ENCODE measurements at places on chromosomes 1 and 21. TPM values are rescaled to one million over a fixed set of nuclear protein-coding genes. Genes with fewer than 3 reads are reported as not detected.

The ATXN7L2 gene
- total RNA-seq: 3.2 TPM

- no peak overlapping the region for H3K27ac ChIP-seq
- H3K36me3 ChIP-seq: no peaks in the 10 kb centered on the region
- no peak overlapping the region for H3K4me3 ChIP-seq
- no peaks in the 10 kb centered on the region for H3K27me3 ChIP-seq
- peaks cover 10% of the 10 kb centered on the region for H3K4me1 ChIP-seq
Observed at GRCh38 chr1:209383422-209383821, 200.1 kb upstream of the CAMK1G start.

The ACADM gene
- total RNA-seq: 53.5 TPM

DNA sequence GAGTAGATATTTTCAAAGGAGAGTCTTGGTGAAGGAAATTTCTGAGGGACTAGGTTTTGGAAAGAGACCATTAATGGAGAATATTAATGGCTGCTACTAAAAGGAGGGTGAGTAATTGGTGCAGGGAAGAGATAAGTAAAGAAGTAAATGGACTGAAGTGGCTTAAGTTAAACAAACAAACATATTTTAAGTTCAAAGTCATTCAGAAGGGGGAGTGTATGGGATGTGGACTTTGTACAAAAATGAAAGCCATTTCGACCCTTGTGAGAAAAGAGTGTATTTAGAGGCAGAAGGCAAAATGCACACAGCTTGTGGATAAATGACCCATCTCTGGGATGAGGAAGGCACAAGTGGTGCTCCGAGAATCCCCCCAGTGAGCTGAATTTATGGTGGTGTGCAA lies 171.7 kb downstream of the BACH1 start:
- H3K4me3 ChIP-seq: no peak overlapping the region
- DNase-seq: no peak
- H3K4me1 ChIP-seq: peaks cover 6% of the 10 kb centered on the region
- peaks cover 3% of the 10 kb centered on the region for H3K36me3 ChIP-seq
- H3K27ac ChIP-seq: no peak overlapping the region

DNA sequence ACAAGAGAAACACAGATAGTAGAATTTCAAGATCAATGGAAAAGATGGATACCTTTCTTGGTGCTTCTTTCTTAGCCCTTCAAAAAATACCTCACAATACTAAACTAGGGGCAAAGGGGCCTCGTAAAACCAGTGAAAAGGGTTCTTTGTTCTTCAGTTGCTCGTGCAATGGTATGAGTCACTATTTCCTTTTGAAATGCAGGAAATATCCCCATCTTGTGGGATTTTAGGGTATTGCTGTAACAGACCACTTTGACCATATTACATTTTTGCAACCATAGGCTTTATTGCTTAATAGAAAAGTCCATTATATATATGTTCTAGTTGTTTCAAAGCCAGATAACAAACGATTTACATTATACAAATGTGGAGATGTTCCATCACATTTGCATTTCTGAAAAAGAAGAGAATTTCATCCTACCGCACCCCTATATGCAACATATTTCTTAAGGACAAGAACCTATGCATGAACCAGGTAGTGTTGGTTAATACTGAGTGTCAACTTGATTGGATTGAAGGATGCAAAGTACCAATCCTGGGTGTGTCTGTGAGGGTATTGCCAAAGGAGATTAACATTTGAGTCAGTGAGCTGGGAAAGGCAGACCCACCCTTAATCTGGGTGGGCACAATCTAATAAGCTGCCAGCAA lies 88.6 kb upstream of the PKN2 start:
- peaks cover 15% of the 10 kb centered on the region for H3K36me3 ChIP-seq
- no peak for DNase-seq
- no peak overlapping the region for H3K4me3 ChIP-seq
- no peak overlapping the region for H3K27ac ChIP-seq
- H3K4me1 ChIP-seq: no peaks in the 10 kb centered on the region

DNA sequence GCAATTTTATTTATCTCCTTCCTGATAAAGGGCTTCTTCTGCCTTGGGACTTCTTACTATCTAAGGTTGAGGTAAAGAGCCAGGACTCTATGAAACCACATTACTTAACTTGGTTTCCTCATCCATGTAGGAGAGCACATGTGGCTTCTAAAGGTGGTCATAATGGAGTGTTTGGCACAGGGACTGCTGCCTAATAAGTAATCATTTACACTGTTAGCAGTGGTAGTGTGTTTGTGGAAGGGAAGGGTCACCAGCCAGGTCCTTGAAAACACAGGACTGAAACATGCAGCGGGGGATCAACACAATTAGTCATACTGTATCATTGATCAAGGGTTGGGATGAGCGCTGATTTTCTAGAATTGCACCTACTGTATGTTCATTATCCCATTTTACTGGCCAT lies 59.6 kb downstream of the UCK2 start:
- no peak overlapping the region for H3K4me3 ChIP-seq
- peak overlapping the region; percentile 27 for H3K27ac ChIP-seq
- H3K36me3 ChIP-seq: peaks cover 27% of the 10 kb centered on the region
- no peak for DNase-seq

The PLPP3 gene
- total RNA-seq: 33.5 TPM

The CLCA1 gene
- total RNA-seq: not detected

The PLPPR4 gene
- 0.15 TPM for total RNA-seq

The PTGFRN gene
- total RNA-seq: 23.7 TPM

DNA sequence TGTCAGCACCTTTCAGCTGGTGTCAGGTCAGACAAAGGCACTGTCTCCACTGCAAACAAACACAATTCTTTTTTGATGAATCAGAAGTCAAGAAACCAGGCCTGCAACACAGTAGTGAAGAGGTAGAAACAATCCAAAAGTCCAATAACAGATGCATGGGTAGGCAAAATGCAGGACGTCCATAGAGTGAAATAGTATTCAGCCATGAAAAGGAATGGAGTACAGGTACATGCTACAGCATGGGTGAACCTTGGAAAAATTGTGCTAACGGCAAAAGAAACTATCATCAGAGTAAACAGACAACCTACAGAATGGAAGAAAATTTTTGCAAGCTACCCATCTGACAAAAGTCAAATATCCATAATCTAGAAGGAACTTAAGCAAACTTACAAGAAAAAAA lies 26.2 kb upstream of the ZBTB21 start:
- no peak overlapping the region for H3K27ac ChIP-seq
- peaks cover under 1% of the 10 kb centered on the region for H3K27me3 ChIP-seq
- no peak overlapping the region for H3K4me3 ChIP-seq
- no peak for DNase-seq
- peaks cover 4% of the 10 kb centered on the region for H3K4me1 ChIP-seq
- peaks cover 8% of the 10 kb centered on the region for H3K36me3 ChIP-seq

The GJB5 gene
- total RNA-seq: not detected

- H3K4me3 ChIP-seq: no peak overlapping the region
- H3K4me1 ChIP-seq: no peaks in the 10 kb centered on the region
- no peak for DNase-seq
- no peak overlapping the region for H3K27ac ChIP-seq
Observed at GRCh38 chr1:116751146-116751545, 3.1 kb upstream of the CD2 start.

DNA sequence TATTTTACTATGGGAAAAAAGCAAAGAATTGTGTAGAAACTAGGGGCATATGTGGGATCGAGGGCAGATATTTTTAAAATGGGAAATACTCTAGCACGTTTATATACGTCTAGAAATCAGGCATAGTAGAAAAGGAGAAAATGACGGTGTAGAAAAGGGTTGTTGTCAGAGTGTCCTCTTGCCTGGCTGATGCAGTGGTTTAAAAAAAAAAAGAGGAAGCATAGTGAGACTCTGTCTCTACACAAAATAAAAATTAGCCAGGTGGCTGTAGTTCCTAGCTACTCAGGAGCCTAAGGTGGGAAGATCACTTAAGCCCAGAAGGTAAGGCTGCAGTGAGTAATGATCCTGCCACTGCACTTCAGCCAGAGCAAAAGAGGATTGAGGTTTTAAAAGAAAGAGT lies 64.7 kb upstream of the LRRC7 start:
- H3K27ac ChIP-seq: no peak overlapping the region
- no peaks in the 10 kb centered on the region for H3K36me3 ChIP-seq
- no peaks in the 10 kb centered on the region for H3K27me3 ChIP-seq
- H3K4me1 ChIP-seq: no peaks in the 10 kb centered on the region

GRCh38 chr1:200741551-200742207 lies 3.0 kb downstream of the CAMSAP2 start:
- peaks cover 10% of the 10 kb centered on the region for H3K27me3 ChIP-seq
- no peak for DNase-seq
- H3K27ac ChIP-seq: no peak overlapping the region
- peaks cover 7% of the 10 kb centered on the region for H3K36me3 ChIP-seq

The A3GALT2 gene
- total RNA-seq: not detected

- H3K4me1 ChIP-seq: no peaks in the 10 kb centered on the region
- no peak overlapping the region for H3K27ac ChIP-seq
- no peak for DNase-seq
- H3K4me3 ChIP-seq: no peak overlapping the region
Observed at GRCh38 chr1:225259542-225259941, 168.3 kb downstream of the LBR start.

The OR2T2 gene
- not detected for total RNA-seq

The PPCS gene
- total RNA-seq: 32.2 TPM

DNA sequence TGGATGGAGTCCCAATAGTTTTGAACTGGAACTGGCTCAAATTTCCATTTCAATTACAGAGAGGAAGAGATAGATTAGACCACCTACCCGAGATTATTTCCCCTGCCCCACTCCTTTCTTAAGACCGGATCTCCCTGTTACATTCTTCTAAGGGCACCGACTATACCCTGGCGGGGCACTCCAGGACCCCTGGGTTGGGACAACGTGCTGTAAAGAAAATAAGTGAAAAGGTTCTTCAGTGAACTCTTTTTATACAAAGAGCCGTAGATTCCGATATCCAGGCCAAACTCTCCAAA lies 6.7 kb downstream of the NR5A2 start:
- H3K4me3 ChIP-seq: no peak overlapping the region
- H3K4me1 ChIP-seq: peaks cover 12% of the 10 kb centered on the region
- no peak for DNase-seq
- no peak overlapping the region for H3K27ac ChIP-seq
- H3K36me3 ChIP-seq: no peaks in the 10 kb centered on the region
- H3K27me3 ChIP-seq: peaks cover 25% of the 10 kb centered on the region

The PCNX2 gene
- 24.0 TPM for total RNA-seq

The OLFML3 gene
- total RNA-seq: 130 TPM

DNA sequence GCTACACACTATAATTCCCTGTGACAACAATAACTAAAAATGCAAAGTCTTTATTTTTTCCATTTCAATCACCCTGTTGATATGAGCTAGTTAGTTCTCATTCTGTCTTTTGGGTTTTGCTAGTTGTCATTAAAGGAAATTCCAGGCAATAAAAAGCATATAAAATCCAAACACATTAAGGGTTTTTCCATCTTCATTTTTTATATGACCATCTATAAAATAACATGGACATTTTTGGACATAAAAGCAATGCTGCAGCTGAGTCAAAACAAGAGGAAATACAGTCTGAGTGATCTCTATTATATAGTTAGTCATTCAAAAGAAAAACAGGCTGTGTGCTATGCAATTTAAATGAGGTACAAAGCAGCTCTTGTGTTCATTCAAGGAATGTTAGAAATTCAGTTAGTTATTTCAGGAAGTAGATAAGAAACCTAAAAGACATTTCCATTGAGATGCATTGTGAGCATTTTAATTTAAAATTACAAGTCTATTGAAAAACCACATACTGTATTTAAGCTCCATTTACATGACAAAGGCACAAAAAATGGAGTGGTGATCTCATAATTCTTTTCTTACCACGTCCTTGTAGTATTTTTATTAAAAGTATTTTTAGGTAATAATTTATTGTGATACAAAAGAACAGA lies 67.3 kb upstream of the BCL10 start:
- H3K4me1 ChIP-seq: peaks cover 7% of the 10 kb centered on the region
- no peak for DNase-seq
- no peaks in the 10 kb centered on the region for H3K27me3 ChIP-seq
- H3K4me3 ChIP-seq: no peak overlapping the region
- no peaks in the 10 kb centered on the region for H3K36me3 ChIP-seq

- DNase-seq: no peak
- no peak overlapping the region for H3K27ac ChIP-seq
- no peaks in the 10 kb centered on the region for H3K36me3 ChIP-seq
- peaks cover 19% of the 10 kb centered on the region for H3K4me1 ChIP-seq
- no peaks in the 10 kb centered on the region for H3K27me3 ChIP-seq
Observed at GRCh38 chr1:212752934-212753497, 38.6 kb downstream of the NSL1 start.

Measured in endothelial cell (in vitro differentiated cells).